Activated T-cell treated with anti-CD3 and anti-CD28 coated beads for 1 hour (primary cell): ENCODE measurements at places on chromosomes 2 and 18.

DNA sequence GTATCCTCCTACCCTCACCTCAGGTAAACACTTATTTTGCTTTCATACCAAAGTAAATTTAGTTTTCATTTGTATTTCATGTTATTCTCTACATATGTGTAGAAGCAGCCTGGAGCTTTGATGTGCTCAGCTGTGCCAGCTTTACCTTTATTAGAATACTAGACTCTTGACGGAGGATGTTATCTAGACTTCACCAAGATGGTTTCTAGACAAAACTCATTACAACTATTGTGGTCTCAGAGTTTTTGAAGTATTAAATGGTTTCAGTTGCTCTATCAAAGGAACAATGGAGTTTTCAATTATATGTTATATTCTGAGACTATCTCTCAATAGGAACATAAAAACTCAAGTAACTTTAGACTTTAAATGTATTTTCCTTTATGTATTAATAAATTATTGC, 5.0 kb upstream of the IL18RAP start:
- DNase-seq, result no peak

DNA sequence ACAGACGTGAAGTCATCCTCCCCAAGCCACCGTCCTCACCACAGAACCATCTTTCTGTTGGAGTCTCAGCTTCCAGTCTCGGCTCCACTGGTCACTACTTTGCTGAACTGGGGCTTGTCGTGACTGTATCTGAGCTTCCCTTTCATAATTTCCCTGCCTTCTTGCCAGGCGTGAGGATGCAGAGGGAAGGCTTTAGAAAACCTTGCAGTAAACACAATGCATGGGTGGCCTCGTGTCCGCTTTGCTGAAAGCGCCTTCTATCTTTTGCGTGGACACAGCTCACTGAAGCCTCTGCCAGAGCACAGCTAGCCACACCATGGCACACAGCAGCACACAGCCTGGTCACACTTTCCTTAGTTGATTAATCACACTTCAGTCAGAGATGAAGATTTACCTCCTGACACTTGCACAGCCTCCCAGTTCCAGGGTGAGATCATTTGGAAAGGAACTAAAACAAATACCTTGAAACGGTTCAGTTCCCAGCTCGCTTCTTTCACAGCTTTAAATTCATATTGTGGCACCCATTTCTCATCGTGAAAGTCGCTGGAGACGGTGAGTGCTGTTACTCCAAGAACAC, 2.8 kb upstream of the GPR45 start:
- DNase-seq, result no peak

DNA sequence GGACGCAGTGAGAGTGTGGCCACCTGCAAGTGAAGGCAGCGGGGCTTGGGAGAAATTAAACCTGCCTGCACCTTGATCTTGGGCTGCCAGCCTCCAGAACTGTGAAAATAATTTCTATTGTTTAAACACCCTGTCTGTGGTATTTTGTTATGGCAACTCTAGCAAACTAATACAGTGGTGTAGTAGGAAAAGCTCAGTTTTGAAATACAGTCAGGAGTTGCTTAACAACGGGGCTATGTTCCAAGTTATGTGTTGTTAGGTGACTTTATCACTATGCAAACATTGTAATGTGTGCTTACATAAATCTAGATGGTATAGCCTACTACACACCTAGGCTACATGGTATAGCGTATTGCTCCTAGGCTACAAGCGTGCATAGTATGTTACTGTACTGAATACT, 93.4 kb upstream of the FN1 start:
- DNase-seq, result no peak

DNA sequence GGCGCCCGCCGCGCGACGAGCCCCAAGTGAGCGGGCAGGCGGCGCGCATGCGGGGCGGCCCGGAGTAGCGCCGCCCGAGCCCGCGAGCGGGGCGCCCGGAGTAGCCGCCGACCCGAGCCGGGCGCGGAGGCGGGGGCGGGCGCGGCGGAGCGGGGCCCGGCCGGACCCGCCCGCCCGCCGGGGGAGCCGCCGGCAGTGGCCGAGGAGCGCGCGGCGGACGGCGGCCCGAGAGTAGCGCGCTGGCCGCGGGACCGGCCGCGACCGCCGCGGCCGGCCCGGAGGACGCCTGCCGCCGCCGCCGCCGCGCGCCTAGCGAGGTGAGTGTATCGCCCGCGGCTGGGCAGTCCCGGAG, at the start of gene GALNT1:
GALNT1 (plus strand) TSS at position 195 of the 352 bp plus-strand sequence. CDS start 72,923 bp downstream, outside the sequence.
- no peak for DNase-seq

- DNase-seq, result no peak
Measured at GRCh38 chr2:96273763-96274162, 7.7 kb downstream of the CIAO1 start.

GRCh38 chr2:133977405-133977804, 276.5 kb upstream of the MGAT5 start:
- DNase-seq, result no peak

DNA sequence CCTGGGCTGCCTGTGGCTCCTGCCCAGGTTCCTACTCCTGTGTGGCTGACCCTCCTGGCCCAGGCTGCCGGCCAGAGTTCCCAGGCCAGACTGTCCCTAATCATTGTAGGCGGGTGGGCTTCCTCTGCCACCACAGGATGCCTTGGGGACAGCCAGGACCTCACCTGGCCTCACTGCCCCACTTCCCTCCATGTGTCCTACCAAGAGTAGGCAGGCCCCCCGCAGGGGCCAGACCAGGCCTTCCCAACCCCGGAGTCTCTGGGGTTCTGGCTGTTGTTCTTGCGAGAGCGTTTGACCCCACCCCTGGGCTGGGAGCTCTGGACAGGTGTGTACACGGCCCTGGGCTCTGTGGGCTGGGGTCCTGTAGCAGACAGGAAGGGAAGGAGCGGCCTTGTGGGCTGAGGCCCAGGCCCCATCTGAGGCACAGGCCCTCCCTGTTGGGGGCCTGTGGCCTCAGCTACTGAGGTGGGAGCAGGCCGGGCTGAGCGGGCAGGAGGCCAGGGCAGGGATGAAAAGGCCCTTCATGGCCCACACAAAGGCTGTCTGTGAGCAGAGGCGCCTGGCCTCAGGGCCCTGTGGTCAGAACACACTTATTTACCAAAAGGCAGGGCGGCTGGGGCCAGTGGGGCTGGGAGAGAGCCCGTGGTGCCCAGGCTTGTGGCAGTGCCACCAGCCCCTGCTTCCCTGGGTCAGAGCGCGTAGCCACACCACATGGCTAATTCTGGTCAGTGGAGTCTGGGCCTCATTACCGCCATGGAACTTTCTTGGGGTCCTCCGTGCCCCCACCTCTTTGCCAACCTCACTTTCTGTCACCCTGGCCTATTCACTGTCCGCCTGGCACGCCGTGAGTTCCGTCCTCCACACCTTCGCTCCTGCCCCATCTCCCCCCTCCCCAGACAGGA, 2.0 kb downstream of the SNORC start:
- no peak for DNase-seq

DNA sequence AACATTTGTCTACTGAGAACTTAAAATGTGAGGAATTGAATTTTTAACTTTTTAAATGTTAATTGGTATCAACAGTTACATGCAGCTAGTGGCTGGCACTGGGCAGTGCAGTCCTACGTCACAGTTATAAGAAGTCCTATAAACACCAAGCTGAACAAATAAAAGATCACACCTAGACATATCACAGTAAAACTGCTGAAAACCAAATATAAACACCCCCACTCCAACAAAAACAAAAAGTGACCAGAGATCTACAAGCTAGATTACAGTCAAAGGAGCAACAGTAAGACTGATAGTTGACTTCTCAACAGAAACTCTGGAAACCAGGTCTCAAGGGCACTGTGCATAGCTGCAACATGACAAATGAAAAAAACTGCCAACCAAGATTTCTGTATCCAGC, 19.4 kb downstream of the TLK1 start:
- no peak for DNase-seq

DNA sequence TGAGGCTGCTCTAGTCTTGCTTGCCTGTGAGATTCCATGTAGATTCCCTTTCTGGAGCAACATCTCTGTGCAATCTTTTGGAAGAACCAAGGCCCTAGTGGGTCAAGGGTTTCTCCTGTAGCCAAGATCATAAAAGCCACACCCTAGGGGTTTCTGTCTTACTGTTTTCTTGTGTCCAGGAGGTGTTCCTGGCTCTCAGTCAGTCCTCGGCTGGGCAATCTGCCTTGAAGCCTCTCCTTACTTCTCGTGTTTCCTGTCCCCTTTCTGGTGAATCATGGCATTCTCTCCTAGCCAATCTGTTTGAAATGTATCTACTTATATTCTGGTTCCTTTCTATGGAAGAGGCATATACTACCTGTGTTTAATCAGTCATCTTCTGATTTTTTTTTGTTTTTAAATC, 484.8 kb upstream of the UBE2E3 start:
- DNase-seq, result no peak

DNA sequence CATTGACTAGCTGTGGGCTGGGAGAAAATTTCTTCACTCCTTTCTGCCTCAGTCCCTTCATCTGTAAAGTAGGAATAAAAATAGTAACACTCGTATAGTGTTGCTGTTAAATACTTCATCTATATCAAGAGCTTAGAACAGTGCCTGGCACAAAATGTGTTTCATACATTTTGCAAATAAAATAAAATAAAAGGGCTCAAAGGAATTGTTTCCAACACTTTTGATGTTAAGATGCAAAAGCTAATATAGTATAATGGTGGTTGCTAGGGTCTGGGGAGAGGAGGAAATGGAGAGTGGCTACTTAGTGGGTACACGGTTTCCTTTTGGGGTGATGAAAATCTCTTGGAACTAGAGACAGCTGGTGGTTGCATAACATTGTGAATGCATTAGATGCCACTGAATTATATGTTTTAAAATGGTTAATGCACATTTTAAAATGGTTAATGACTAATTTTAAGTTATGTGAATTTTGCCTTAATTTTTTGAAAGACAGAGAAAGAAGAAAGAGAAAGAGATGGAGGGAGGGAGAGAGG, 542.1 kb upstream of the ID2 start:
- DNase-seq, result no peak

- DNase-seq, result no peak
Measured at GRCh38 chr2:159160954-159161353, 125.5 kb downstream of the WDSUB1 start.

GRCh38 chr2:128523457-128523856, 204.8 kb upstream of the HS6ST1 start:
- no peak for DNase-seq

DNA sequence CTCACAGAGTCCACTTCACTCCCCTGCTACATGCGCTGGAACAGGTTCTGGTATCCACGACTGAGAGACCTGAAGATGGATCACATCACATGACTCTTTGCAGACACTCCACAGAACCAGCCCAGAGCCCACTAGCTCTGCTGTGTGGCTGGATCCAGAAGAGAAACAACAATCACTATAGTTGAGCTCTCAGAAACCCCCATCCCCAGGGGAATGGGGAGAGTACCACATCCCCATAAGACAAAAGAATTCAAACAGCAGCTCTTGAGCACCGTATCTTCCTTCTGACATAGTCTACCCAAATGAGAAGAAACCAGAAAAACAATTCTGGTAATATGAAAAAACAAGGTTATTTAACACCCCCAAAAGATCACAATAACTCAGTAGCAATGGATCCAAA, 76.4 kb downstream of the ZSWIM2 start:
- DNase-seq, result no peak

DNA sequence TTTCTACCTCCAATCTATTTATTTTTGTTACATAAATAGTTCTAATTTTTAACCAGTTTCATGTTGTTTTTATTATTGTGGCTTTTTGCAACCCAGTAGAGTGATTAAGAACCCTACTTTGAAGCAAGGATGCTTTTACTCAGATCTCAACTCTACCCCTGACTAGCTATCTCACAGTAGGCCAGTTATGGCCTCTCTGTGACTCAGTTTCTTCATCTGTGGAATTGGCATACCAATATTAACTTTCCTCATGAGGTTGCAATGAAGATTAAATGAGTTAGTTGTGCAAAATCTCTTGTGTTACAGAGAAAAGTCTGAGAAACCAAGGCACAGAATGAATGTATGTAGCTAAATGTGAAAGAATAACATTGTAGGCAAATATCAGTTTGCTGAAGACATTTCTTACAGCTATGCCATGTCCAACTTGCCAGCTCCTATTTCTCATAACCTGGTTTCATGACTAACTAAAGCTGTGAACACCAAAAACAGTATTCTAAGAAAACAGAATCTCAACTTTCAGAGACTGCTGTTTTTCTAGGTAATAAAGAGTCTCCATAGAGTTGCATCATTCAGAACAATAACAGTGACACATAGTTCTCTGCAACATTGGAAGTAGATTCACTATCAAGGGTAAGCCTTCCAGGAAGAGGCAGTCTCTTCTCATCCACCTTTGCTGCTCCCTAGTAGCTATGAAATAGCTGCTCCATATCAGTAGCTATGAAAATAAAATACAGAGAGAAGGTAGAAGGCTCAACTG, 33.2 kb upstream of the CYTIP start:
- DNase-seq, result no peak

GRCh38 chr18:13374096-13374467, 155.5 kb downstream of the LDLRAD4 start:
- no peak for DNase-seq

DNA sequence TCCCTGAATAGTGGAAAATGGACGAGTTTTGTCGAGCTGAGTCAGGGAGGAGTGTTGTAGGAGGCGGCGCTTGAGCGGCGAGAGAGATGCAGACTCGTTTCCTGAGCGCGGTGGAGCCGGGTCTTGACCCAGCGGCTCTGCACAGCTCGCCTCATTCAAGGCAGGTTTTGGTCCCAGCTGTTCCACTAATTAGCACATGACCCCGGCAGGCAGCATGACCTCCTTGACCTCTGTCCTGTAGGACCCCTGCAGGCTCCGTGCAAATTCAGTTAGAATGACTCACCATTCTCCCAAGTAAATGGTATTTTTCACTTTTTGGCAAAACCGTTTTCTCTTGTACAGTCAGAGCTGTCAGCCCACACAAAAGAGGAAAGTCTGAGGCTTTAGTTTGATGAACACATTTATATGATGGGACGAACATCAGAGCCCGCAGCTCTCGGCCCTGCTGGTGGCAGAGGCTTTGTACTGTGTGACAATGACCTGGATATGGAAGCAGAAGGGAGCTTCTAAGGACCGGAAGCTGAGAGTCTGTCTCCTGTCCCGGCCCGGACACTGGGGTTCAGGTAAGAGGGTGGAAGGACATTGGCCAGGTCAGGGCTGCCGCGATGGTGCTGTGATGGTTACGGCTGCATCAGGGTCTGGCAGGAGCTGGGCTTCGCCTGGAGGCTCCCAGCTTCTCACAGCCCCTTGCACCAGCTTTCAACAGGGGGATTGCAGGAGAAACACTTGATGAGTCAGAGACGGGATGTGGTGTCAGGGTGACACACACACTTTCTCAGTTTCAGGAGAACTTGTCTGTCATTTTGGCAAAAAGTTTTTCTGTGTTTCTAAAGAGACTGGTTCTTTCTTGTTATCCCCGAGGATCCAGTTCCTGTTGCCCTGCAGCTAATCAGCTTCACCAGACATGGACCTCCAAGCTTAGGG, 29.9 kb upstream of the ALKAL2 start:
- no peak for DNase-seq

- no peak for DNase-seq
Measured at GRCh38 chr2:96769814-96770213, 9.1 kb downstream of the CNNM4 start.

GRCh38 chr2:172408143-172408766, 19.1 kb upstream of the ITGA6 start:
- DNase-seq, result no peak

- no peak for DNase-seq
Measured at GRCh38 chr18:56649996-56650395, 1.2 kb upstream of the WDR7 start.

- no peak for DNase-seq
Measured at GRCh38 chr2:120995656-120996190, 260.1 kb downstream of the GLI2 start.
